ENCODE measurements at places on chromosomes 5 and 9.
A peak's percentile ranks its signal among the peaks of the same experiment; 100 is the strongest.

DNA sequence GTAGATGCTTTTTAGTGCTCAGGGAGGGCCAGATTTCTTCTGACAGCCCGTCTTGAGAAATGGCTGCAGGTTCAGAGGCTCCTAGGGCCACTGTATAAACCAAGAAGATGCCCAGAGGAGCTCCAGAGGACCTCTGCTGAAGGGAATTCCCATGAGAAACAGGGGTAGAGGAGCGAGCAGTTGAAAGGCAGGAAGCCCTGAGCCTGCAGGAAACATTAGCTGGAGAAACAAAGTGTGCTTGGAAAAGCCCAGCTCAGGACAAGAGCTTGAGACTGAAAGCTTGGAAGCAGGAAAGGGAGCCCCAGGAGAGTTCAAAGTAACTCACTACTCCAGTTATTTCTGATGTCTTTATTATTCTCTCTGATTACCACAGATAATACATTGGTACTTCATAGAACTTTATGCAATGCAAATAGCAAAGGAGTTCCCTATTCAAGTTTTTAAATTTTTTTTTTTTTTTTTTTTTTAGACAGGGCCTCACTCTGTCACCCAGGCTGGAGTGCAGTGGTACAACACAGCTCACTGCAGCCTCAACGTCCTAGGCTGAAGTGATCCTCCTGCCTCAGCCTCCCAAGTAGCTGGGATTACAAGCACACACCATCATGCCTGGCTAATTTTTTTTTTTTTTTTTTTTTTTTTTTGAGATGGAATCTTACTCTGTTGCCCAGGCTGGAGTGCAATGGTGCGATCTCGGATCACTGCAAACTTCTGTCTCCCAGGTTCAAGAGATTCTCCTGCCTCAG lies 16.5 kb downstream of the HBEGF start:
- H3K4me1 ChIP-seq: peaks cover 10% of the 10 kb centered on the region
- H3K36me3 ChIP-seq: peaks cover 27% of the 10 kb centered on the region
- H3K27me3 ChIP-seq: peaks cover 3% of the 10 kb centered on the region
- no peak overlapping the region for H3K4me3 ChIP-seq

GRCh38 chr5:31800351-31800750 lies 161.4 kb downstream of the PDZD2 start:
- no peaks in the 10 kb centered on the region for H3K27me3 ChIP-seq
- H3K4me1 ChIP-seq: no peaks in the 10 kb centered on the region
- no peak overlapping the region for H3K27ac ChIP-seq
- H3K36me3 ChIP-seq: no peaks in the 10 kb centered on the region
- no peak overlapping the region for H3K4me3 ChIP-seq

- H3K4me1 ChIP-seq: peaks cover 9% of the 10 kb centered on the region
- H3K27me3 ChIP-seq: peaks cover 6% of the 10 kb centered on the region
- no peak overlapping the region for H3K4me3 ChIP-seq
- no peaks in the 10 kb centered on the region for H3K36me3 ChIP-seq
These were observed 621.4 kb downstream of the RAB3C start for GRCh38 chr5:59204114-59204897.

- no peak for DNase-seq
- H3K27me3 ChIP-seq: peaks cover 35% of the 10 kb centered on the region
- H3K27ac ChIP-seq: no peak overlapping the region
- no peak overlapping the region for H3K4me3 ChIP-seq
- H3K4me1 ChIP-seq: no peaks in the 10 kb centered on the region
- H3K36me3 ChIP-seq: no peaks in the 10 kb centered on the region
These were observed 1.1 kb downstream of the MAMDC2 start for GRCh38 chr9:70044490-70045307.

DNA sequence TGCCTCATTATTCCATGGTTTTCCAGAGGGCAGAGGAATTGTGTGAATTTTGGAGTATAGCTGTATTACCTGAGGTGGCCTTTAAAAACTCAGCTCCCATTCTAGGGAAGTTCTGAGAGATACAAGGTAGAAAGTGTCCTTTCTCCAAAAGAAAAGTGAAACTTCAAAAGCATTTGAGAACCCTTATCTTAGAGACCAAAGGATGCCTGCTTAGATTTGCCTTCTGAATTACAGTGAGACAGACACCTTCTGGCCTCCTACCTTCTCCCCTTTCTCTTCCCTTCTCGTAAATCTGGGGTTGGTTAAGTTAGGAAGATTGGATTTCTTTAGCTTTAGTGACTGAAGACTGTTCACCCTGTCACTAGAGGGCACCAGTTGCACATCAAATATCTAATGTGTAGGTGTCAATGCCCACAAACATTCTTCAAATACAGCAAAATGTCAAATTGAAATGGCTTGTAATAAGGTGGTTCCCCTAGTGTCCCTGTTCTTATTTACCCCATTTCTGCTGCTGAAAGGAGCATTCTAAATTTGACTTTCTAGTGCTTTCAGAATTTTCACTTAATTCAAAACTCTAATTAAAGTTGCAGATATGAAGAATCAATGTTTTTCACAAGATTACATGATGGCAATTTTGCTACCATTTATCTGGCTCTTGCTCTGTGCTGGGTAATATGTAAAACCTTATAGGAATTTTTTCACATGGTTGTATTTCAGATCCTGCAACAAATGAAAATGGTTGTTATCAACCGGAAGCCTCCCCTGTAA lies 46.7 kb downstream of the PRRC1 start:
- H3K27ac ChIP-seq: no peak overlapping the region
- H3K4me3 ChIP-seq: no peak overlapping the region
- H3K4me1 ChIP-seq: peaks cover 15% of the 10 kb centered on the region
- DNase-seq: peak; percentile 16
- H3K36me3 ChIP-seq: peaks cover 2% of the 10 kb centered on the region

Measured in activated T-helper 1 cell treated with anti-CD3 and anti-CD28 coated beads, Interleukin-12 subunit alpha, Interleukin-12 subunit beta, Interleukin-2, Interleukin-4 antibody, amounts not matched to agents 30 ng/mL and 10 ng/mL and 1 ng/mL, durations not matched to agents 14 hours and 24 hours and 36 hours (primary cell).